SW 1271 (cell line): ENCODE measurements at places on chromosomes 7 and 10.

DNA sequence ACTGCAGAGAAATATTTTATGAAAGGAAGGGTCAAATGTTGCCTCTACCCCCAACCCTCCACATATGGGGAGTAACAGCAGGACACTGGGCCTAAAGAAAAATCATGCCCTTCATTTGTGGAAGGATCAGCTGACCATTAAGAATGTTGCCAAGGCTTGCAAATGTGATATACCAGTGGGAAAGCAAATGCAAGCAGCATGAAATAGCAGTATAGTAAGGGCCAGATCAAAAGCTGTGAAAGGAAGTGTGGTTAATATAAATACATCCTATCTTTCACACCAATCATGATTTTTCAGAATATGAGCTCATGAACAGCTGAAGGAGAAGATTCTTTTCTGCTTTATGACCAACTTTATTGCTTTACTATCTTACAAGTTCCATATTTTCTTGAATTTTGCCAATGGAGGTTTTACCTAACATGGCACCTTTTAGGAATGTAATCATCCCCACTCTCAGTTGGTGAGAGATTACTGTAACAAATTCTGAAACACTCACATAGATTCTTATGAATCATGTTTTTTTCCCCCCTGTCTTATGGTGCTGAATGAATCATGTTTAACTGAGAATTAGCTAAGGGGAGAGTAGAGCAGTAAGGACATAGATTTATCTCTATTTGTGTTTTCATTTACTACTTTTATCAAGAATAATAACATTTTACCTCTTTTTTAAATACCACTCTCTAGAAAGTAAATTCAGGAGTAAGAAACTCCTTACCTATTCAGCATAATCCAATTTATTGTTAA is 12.1 kb upstream of the ATAD1 start:
- no peak for DNase-seq

DNA sequence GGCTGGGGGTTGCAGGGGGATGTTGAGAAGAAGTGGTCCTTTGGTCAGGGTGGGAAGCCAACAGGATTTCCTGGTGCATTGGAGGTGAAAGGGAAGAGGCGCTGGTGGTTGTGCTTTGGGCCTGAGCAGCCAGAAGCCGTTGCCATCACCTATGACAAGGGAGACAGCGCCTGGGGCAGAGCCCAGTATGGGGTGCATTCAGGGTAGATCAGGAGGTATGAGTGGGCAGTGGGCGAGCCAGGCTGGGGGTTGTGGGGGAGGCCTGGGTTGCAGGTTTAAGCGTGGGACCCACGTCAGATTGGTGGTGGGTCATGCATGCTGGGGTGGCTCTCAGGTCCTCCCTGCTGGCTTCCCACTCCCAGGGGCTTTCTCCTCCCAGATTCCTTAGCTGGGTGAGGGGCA is 6.3 kb upstream of the PILRB start:
- no peak for DNase-seq

DNA sequence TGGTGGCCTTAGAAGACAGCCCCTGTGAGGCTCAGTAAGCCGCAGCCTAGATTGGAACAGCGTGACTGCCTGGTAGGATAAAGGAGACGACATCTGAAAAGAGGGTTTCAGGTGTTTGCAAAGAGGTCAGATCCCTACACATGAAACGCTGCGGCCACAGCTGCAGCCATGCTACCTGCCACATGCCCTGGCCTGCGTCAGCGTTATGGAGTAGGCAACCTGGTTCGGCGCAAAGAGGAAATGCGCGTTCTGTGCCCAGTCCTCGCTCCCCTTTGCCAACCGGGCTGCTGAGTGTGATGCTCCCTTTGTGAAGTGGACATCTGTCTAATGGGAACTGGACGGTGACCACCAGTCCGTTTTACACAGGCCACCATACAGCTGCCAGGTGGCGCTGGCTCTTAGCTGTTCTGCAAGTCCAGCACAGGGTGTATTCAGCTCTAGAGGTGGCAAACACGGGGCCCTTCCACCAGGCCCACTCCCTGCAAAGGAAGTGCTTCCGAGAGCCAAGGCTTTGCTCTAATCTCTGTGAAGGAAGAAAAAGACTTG is 160.3 kb downstream of the CELF2 start:
- no peak for DNase-seq

- no peak for DNase-seq
These were observed 1.3 kb upstream of the TAS2R38 start for GRCh38 chr7:141974831-141975230.
